ENCODE measurements at places on chromosomes 1 and 21.

- no peak for DNase-seq
Observed at GRCh38 chr21:14076143-14076806, 134.5 kb downstream of the LIPI start.

DNA sequence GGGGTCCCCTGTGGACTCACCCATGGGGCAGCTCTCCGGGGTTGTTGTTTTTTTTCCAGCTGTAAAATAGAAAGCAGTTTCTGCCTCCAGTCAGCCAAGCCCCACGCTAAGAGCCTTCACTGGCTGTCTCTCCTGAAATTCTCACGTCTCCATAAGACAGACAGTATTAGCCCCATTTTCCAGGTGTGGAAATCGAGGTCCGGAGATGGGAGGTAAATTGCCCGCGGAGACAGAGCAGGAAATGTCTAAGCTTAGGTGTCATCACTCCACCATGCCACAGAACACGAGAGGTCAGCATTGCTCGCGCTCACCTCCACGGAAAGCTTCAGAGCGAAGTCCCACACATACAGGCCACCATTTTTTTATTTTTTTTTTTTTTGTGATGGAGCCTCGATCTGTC, 44.6 kb downstream of the TNFRSF8 start:
- no peak for DNase-seq

DNA sequence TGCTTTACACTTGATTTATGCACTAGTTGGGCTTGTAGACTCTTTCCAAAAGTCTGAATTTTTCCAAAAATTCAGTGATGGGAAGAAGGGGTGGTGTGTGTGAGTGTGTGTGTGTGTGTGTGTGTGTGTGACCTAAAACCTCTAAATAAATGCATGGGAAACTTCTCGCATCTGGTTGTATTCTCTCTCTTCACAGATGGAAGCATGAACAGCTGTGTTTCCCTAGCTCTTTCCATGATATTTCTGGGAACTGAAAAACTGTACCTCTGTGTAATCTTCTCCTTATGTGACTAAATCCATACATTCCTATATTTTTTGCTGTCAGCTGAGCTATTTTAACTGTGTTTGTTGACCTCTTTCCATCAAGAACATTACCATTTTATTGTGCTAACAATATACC, 26.2 kb upstream of the CYYR1 start:
- DNase-seq = no peak

GRCh38 chr1:40032240-40032891, 8.2 kb upstream of the CAP1 start:
- peak; percentile 69 for DNase-seq

- no peak for DNase-seq
Observed at GRCh38 chr1:29647581-29647980, 411.3 kb downstream of the PTPRU start.

DNA sequence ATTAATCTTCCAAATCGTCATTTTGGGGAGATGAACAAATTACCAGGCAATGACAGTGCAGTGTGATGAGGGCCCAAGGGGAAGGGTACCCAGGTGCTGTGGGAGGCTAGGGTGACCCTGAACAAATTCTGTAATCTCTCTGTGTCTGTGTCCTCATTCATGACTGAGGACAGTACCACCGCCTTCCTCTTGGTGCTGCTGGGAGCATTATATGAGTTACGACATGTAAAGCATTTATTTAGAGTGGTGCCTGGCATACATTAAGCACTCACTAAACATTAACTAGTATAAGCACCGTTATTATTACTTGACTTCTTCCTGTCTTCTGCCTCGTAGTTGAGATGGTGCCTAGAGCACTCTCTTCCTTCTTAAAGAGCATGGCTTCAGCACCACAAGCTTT, 468.2 kb upstream of the VAMP3 start:
- DNase-seq = no peak

- DNase-seq = no peak
Observed at GRCh38 chr1:21749109-21749508, 33.8 kb downstream of the USP48 start.

DNA sequence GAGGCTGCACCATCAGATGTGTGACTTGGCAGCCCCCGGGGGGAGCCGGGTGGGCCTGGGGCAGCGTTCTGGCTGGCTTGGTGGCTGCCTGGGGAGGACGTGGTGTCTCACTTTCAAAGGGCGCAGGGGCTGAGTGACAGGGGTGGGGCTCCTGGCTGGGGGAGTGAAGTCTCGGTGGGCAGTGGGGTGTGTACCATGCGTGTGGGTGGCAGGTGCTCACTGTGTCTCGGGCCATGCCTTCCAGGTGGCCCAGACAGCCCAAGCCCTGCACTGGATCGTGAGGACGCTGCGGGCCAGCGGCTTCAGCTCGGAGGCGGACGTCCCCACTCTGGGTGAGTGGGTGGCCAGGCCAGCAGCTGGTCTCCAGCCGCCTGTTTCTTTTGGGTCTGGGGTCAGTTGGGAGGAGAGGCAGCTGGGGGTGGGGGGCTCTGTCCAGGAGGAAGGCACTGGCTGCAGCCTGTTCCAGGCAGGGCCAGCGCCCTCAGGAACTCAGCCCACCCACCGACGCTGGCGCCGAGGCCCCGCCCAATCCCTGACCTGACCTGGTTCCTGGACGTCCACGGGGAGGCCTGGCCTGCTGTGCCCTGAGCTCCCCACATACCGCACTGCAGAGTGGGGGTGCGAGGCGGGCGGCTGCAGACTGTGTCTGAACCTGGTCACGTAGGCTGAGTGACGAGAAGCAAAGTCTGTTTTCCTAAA, 30.6 kb upstream of the LRRC3 start:
- no peak for DNase-seq

- no peak for DNase-seq
Observed at GRCh38 chr1:56437959-56438358, 141.4 kb downstream of the PLPP3 start.

DNA sequence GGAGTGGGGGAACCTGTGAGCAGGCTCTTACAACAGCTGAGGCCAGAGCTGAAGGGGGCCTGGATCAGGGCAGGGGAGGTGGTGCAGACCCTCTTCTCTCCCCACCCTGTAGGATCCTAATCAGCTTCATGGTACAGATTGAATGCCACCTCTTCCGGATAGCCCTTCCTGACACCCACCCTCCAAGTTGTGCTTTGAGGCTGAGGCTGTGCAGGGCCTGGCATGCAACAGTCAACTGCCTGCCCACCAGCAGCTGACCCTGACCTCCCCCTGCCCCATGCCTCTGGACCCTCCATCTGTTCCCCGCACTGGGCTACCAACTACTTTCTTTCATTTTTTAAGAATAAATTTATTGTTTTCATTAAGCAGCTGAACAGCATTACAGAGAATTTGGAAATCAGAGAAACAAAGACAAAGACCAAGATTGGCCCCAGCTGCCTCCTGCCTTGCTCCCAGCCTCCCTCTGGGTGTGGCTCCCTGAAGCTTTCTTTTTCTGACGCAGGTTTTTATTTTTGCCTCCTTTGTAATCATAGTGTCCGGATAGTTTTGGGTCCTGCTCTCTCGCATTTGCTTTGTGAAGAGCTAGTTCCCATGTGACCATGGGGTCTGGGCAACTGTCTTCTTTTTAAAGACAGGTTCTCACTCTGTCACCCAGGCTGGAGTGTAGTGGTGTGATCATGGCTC, 12.8 kb downstream of the ZNF362 start:
- no peak for DNase-seq

GRCh38 chr1:164801246-164801731, 242.3 kb downstream of the PBX1 start:
- no peak for DNase-seq

DNA sequence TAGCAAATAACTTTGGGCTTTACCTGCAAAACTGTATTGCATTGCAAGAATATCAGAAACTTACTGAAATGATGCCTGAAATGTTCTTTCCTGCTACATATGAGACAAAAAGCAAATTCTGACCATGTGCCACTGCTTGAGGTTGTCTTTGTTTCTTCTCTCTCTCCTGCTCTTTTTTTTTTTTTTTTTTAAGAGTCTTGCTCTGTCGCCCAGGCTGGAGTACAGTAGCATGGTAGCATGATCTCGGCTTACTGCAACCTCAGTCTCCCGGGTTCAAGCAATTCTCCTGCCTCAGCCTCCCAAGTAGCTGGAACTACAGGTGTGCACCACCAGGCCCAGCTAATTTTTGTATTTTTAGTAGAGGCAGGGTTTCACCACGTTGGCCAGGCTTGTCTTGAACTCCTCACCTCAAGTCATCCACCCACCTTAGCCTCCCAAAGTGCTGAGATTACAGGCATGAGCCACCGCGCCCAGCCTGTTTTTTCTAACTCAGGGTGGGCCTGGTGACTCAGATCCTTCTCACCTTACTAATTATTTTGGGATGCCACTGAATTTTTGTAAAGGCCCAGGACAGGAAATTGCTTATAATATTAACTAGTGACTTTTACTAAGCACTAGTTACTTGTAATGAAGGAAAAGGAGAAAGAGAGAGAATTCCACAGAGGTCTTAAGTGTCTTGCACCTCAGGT, 35.9 kb downstream of the DNASE2B start:
- no peak for DNase-seq

DNA sequence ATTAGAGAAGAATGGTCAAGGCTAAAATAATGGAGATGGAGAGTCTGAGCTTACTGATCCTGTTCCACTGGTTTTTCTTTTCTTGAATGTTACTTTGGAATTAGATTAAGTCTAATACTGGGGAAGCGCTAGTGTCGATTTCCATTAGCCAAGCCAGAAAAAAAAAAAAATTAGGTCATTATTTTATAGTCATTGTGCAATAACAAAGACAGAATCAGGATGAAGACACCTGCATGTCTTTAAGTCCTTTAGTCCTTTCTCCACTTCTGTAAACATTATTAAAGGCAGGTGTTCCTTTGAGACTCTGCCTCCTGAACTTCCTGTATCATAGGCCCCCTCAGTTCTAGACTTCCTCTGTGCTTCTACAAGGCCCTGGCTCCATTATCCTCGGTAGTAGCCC, 42.8 kb downstream of the MYSM1 start:
- DNase-seq = no peak

GRCh38 chr1:167957710-167958109, 20.8 kb upstream of the MPC2 start:
- no peak for DNase-seq

- DNase-seq = no peak
Observed at GRCh38 chr1:51575406-51576084, 41.3 kb upstream of the OSBPL9 start.
